ENCODE measurements at places on chromosomes 4 and X. TPM values are rescaled to one million over a fixed set of nuclear protein-coding genes. Genes with fewer than 3 reads are reported as not detected.

EMCN gene
- total RNA-seq = 25.1 TPM

DNA sequence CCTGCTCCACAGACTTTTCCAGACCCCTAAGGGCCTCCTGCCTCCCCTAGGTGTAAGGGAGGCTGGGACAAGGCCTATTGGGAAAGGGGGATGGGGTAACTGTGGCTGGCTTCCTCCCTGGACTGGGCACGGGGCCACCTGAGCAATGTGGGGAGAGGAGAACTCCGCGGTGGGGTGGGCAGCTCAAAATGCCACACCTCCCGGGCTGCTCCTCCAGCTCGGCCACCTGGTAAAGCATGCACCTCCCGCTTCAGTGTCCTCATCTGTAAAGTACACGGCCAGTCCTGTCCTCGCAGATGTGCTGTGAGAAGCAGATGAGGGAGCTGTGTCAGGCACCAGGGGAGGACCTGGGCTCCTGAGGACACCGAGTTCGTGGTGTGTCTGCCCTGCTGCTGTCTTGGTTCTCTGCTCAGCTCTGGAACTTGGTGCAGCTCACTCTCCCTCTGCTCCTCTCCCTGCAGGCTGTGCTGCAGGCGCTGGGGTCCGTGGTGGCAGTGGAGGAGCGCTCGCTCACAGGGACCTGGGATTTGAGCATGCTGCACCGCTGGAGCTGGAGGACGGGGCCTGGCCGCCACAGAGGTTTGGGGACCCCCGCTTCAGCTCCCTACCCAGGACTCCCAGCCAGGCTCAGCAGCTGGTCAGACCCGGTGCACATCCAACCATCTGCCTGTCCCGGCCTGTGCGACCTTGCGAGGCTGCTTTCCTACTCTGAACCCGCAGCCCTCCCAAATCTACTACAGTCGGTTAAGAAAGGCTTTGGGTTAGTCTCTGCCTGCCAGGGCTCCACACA lies 20.8 kb upstream of the MRFAP1 start:
- H3K4me3 ChIP-seq = no peak overlapping the region
- H3K27me3 ChIP-seq = no peaks in the 10 kb centered on the region
- no peak overlapping the region for H3K27ac ChIP-seq
- no peak for DNase-seq
- H3K36me3 ChIP-seq = peaks cover 51% of the 10 kb centered on the region

- H3K27ac ChIP-seq = no peak overlapping the region
- no peaks in the 10 kb centered on the region for H3K4me1 ChIP-seq
- no peaks in the 10 kb centered on the region for H3K27me3 ChIP-seq
- no peak overlapping the region for H3K4me3 ChIP-seq
- no peaks in the 10 kb centered on the region for H3K36me3 ChIP-seq
- no peak for DNase-seq
These were observed 166.9 kb upstream of the KLF3 start for GRCh38 chr4:38497121-38497520.

EXOC1 gene
- 19.2 TPM for total RNA-seq

GRCh38 chr4:179836179-179837075 lies 2394.2 kb upstream of the AGA start:
- H3K27me3 ChIP-seq = no peaks in the 10 kb centered on the region
- no peak overlapping the region for H3K4me3 ChIP-seq
- H3K4me1 ChIP-seq = no peaks in the 10 kb centered on the region
- H3K27ac ChIP-seq = no peak overlapping the region
- no peak for DNase-seq
- H3K36me3 ChIP-seq = no peaks in the 10 kb centered on the region

CCDC149 gene
- 12.9 TPM for total RNA-seq

CT45A1 gene
- total RNA-seq = not detected

- no peak for DNase-seq
- H3K27me3 ChIP-seq = no peaks in the 10 kb centered on the region
- no peak overlapping the region for H3K27ac ChIP-seq
- H3K4me1 ChIP-seq = no peaks in the 10 kb centered on the region
- no peaks in the 10 kb centered on the region for H3K36me3 ChIP-seq
These were observed 14.8 kb upstream of the SPARCL1 start for GRCh38 chr4:87543835-87544461.

Data from heart left ventricle (tissue), 16 donors.